D721Med (cell line): ENCODE measurements at places on chromosomes 12 and 14.

- DNase-seq: no peak
These were observed 669 bp downstream of the FANCM start for GRCh38 chr14:45136399-45136798.

DNA sequence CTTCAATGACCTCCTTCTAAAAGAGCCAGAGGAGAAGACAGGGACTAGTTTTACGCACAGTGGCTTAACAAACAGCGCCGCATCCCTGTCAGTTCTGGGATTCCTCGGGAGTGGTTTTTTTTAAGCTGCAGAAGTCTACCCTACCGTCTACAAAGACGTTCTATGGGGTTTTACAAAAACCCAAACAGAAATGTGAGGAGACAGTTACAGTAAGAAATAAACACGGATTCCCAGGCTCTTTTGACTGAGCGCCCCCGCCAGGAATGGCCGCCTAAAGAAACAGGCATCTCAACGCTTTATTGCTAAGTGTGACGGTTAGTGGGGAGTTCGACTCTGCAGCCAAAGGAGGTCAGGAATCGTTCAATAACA is 484 bp downstream of the ALKBH1 start:
- no peak for DNase-seq

GRCh38 chr12:30026621-30027234 is 243.0 kb upstream of the TMTC1 start:
- no peak for DNase-seq

DNA sequence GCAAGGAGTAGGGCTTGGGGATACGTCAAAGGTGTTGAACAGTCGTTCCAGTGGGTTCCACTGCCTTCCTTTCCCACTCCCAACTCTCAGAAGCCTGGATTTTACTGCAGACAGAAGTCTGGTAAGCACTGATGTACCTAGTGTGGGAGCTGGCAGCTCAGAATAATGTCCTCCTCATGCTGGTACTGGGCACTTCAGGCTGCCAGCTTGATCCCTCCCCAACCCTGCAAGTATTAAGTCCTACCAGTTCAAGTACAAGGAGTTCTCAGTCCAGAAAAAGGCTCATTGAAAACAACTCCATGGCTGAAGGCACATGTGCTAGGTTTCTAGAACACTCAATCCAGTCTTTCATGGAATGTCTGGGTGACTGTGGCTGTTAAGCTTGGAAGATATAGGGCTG is 304.3 kb downstream of the NUAK1 start:
- no peak for DNase-seq

- no peak for DNase-seq
These were observed 793.7 kb downstream of the RPS29 start for GRCh38 chr14:48792376-48793024.

GRCh38 chr12:112140728-112141127 is 15.4 kb downstream of the TRAFD1 start:
- no peak for DNase-seq

DNA sequence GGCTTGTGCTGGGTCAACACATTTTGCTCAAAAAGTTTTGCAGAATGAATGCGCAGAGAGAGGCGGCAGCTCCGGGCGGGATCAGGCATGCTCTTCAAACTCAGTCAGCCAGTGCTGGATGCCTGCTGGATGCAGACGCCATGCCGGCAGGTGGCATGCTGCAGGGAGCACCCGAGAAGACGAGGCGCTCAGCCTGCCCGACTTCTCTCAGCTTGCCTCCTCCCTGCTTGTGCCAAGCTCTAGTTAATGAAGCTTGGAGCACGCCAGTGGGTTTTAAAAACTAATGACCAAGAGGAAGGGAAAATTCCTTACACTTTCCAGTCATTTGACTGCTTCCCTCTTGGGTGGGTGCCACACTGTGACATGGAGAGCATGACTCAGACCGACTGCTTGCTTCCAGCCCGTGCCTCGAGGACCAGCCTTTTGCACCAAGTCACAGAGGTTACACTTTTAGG is 39.8 kb downstream of the SLC24A4 start:
- DNase-seq: no peak

DNA sequence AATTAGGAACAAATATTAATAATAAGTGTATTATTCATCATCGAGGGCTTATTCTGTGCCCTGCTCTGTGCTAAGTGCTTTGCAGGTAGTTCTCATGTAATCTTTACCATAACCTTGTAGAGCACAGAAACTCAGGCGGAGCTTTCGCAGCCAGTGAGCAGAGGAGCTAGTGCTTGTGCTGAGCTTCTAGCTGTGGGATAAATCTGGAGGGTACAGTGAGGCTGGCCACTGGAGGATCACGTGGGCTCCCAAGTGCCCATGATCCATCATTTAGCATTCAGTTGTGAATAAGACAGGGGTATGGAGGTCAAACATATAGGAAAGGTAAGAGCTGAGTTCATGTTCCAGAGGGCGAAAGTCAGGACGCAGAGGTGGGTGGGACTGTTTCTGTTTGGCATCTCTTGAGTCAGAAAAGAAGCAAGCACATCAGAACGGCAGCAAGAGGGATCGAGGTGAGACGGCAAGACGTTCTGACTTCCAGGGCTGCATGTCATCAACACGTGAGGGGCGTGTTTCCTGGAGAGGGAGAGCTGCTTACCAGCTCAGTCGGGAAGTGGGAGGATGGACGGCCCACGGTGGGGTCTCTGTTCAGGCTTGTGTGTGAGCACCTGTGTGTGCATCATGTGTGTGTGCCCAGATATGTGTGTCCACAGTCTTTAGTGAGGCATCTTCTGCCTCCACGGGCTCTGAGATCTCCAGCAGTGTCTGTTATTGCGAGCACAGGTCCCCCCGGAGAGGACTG is 16.8 kb upstream of the KRT80 start:
- peak; percentile 13 for DNase-seq

DNA sequence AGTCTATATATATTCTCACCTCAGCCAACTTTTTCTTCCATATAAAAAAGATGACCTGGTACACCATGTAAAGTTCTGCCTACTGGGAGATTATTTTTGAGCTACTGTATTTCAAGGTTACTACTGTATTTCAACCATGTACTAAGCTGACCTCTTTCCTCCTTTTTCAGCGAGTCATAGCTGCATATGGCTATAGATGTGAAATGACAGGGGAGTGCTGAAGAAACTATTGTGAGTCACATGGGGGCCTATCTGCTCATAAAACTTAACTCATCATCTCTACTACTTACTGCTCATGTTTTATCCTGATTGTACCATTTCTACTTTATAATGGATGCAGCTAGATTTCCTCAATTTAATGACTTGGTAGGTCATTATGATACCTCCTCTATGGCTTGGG is 571.4 kb upstream of the ATP2B1 start:
- DNase-seq: no peak

DNA sequence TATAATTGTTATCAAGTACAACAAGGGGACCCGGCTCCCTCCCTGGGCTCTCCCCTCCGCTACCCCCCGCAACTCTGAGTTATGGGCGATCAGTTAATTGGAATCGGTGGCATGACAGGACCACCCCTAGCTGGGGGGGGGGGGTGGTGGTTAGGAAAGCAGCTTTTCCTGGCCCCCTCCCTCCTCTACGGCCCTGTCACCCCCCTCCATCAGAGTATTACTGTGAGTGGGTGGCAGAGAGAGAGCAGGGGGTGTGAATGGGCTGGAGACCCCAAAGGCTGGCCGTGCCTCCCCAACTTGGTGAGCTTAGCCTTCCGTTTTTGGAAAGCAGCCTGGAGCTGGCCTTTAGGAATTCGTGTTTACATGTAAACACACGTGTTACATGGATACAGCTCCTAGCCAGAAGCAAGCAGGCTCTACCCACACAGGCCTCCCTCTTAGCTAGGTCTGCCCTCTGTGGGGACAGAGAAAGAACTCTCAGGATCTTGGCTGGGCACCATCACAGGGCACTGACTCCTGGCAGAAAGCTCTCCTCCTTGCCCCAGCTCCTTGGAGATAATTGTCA is 1.1 kb upstream of the HOXC4 start:
- DNase-seq: no peak

- no peak for DNase-seq
These were observed 206.4 kb downstream of the CRADD start for GRCh38 chr12:93883436-93884154.

- no peak for DNase-seq
These were observed 7.9 kb upstream of the GPRC5A start for GRCh38 chr12:12883369-12884001.

DNA sequence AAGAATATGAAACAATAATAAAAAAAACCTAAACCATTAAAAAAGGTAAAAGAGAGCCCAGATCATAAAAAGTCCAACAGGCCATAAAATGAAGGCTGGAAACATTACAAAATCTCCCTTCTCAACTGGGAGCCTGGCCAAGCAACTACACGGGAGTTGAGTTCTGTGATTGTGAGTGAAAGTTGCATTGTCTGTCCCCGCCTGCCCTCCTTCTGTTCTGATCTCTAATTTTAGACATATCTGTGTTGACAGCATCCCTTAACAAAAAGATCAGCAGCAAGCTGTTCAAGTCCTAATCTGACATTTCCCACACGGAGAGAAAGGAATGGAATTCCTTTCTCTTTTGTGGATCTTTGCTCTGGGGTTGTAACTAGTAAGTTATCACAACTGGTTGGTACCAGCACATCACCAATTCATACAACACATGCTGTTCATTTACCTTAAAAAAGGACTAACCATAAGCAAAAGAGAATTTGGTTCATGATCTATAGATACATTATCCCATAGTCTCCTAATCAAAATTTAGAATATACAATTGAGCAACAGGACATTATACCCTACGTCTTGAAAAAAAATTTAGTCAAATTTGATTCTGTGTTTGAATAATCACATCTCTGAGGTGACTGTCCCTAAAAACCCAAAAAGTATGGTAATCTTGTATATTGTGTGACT is 205.1 kb upstream of the GZMB start:
- DNase-seq: no peak

DNA sequence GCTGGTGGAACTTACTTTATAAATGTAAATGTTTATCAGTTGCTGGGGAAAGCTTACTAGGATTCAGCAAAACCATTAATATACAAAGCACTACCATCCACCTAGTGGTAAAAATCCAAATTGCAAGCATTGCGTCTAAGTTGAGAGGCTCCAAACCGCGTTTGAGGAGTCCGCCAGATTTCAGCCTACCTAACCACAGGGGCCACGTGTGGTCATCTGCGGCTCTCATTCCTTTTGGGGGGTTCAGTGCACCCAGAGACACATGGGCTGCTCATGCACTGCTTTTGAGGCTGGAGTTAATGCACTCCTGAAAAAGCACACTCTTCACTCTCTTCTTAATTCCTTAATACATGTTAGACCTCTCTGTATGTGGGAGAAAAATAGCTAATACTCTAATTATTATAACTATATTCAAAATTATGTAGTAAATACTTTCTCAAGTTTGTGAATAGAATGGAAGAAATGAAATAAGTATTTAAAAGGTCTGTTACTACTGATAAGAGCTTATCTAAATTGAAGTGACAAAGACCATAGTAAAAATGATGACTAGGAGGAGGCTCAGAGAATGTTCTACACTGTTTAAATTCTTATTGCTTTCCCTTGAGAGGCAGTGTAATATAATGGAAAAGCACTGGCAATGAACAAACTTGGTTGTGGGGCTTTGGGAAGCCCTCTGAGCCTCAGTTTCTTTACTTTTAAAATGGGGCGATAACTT is 41.4 kb upstream of the MANSC4 start:
- peak; percentile 22 for DNase-seq

DNA sequence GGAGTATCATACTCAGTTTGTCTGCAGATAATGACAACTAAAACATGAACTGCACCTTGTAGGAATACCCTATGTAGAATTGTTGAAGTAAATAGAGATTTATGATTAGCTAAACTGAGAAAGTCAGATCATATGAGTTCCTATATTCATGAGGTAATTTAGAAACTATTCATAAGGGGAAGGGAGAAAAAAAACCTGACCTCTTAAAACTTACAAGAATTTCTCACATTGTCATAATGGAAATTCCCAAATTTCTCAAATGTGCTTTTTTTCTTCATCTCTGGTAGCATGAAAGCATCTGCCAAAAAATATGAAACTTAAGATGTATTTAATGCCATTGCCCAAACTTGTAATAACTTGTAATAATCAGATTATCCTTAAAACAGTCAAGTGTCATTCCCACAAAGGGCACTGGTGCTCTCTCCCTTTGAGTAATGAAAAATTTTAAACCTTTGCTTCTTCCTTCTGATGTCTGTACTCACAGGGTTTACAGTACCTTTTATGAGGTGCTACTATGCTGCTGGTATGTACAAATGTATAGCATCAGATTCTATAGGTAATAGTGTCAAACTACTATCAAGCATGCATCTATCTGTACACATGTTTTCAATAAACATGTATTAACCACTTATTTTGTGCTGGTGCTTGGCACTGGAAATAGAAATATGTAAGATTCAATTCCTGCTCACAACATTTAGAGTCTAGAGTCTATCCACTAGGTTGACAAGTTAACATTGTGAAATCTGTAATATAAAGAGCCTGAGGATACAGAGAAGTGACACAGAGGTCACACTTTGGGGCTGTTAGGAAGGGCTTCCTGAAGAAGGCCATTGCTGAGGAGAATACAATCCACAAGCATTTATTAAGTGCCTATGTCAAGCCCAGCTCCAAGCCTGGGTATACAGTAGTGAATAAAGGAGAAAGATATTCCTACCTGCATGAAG is 17.4 kb upstream of the DRAM1 start:
- DNase-seq: no peak

DNA sequence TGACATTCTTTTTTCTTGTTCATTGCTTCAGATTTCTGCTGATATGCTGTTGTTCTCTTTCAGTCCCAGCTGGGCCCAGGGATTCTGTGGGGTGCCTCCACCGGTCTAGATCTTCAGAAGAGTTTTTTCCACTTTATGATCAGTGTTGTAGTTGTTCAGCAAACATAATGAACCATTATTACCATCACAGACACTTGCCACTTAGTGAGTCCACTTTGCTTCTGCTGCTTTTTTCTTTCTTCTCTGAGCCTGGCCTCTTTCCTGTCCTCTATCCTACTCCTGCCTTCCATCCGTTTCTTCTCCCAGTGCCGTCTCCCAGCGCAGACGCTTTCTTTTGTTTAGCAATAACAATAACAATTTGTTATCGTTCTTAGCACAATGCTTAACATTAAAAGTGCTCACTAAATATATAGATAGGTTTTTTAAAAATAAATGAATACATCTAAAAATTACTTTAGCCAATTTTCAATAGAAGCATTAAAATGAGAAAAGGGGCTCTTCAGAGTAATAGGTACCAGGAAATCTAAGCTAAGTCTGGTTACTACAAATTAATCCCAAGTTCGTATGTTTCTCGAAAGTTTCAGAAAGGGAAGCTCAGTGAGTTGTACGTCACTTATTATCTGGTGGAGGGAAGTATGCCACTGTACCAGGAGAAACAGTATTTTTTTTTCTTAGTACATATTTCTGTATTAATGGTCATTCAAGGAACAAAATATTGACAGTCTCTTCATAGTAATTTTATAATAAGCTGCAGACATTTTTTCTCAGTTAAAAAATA is 98.2 kb downstream of the SRGAP1 start:
- no peak for DNase-seq

GRCh38 chr12:78725951-78726580 is 138.5 kb upstream of the SYT1 start:
- DNase-seq: no peak

DNA sequence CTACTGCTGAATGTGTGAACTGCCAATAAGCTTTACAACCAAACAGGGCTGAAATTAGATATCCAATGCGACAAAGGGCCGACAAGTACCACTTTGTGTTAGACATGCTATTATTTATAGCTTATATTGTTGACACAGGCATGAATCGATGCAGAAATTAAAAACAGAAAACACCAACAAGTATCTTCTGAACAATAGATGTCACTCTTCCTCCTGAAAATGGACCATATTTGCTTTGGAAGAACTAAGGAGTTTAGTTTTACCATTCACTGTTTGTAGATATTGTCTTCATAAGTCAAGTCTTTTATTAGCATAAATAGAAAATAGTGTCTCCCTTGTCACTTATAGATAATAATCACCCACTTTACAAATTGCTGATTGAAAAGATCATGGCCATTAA is 86.5 kb downstream of the LRIG3 start:
- DNase-seq: no peak

GRCh38 chr14:41072776-41073175 is 533.9 kb upstream of the LRFN5 start:
- no peak for DNase-seq
